Karpas-422 (cell line): ENCODE measurements at places on chromosomes 1 and 21. TPM values are rescaled to one million over a fixed set of nuclear protein-coding genes. Genes with fewer than 3 reads are reported as not detected.
A peak's percentile ranks its signal among the peaks of the same experiment; 100 is the strongest.

GRCh38 chr1:2783435-2784397 is 17.8 kb downstream of the TTC34 start:
- DNase-seq = no peak

GRCh38 chr1:99110140-99111041 is 105.7 kb upstream of the PLPPR5 start:
- DNase-seq = no peak

- no peak for DNase-seq
Measured at GRCh38 chr1:221315330-221315729, 426.6 kb downstream of the DUSP10 start.

DNA sequence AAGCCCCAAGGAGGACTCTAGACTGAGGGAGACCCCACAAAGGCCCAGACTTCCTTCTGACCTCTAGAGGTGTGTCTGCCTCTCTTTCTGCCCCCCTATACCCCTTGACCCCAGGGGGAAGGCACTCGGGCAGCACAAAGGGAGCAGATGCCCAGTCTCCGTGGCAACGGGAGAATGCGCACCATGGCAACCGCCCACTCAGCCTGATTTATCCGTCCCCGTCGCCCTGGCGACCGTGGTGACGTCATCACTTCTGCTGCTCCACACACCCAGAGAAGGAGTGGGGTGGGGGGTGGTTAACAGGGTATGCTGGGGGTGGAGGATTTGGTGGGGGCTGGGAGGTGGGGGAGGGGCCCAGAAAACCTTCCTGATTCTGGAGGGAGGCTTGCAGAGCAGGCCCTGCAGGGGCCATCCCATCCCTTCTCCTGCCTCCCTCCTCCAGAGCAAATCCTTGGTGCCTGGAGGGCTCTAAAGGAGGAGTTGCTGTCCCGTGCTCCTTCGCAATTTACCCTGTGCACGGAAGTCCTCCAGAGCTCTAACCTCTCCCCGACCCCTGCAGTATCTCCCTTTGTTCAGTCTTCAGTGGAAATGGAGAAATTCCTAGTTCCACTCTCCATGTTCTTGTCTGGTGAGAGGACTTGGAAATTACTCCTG is 6.3 kb downstream of the CELF3 start:
- DNase-seq = peak; percentile 78

GRCh38 chr1:226637147-226637935 is 88.8 kb downstream of the STUM start:
- DNase-seq = peak; percentile 61

DNA sequence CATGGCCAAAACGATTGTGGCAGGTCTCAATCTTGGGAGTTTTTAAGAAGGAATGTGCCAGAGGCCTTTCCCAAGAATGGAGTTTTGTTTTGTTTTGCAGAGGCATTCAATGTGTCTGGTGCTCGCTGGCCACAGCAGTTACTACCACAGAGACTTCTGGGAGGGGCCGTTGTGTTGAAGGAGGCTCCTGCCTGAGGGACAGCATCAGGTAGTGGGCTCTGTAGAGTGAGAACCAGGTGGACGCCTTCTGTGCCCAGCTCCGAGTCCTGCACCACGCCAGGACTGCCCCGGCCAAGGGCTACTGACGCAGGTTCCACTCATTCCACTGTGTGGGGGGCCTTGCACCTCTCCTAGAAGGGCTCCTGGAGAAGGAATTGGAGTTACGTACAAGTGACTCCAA is 44.9 kb upstream of the RBM15 start:
- no peak for DNase-seq

DNA sequence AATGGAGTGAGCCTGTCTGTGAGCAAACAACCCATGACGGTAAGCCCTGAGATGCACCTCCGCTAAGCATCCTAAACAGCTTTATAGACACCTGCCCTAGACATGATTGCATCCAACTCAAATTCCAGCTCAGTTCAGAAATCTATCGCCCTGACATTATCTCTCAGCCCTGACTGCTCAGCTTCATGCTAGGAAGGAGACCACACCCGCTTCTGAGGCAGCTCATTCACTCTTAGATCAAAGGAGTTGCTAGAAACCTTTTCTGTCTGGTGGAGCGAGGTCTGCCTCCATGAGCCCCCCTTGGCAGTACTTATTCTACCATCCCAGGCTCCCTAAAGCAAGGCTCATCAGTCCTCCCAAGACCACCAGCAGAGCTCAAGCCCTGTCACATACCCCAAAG is 17.0 kb downstream of the IL10RB start:
- DNase-seq = no peak

DNA sequence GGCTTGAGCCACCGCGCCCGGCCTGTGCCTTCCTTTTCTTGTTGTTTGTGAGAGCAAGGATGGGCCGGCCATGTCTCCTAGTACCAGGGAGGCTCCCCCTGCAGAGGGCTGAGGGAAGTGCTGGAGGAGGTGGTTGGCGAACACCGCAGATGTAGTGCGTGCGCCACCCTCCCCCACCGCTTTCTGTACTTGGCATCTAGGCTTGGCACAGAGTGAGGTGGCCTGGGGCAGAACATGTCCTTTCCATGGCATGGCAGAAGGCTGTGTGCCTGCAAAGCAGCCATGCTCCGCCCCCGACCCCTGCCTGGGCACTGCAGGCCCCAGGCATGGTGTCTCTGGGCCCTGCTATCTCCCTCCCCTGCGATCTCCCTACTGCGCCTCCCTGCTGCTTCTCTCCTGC is 30.7 kb downstream of the ALPL start:
- peak; percentile 79 for DNase-seq

DNA sequence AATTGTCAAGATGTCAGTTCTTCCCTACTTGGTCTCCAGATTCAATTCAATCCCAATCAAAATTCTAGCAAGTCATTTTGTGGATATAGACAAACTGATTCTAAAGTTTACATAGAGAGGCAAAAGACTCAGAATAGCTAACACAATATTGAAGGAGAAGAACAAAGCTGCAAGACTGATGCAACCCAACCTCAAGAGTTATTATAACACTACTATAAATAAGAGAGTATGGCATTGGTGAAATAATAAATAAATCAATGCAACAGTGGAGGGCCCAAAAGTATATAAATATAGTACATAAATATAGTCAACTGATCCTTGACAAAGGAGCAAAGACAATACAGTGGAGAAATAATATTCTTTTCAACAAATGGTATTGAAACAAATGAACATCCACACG is 49.7 kb downstream of the PRPF38A start:
- DNase-seq = no peak

DNA sequence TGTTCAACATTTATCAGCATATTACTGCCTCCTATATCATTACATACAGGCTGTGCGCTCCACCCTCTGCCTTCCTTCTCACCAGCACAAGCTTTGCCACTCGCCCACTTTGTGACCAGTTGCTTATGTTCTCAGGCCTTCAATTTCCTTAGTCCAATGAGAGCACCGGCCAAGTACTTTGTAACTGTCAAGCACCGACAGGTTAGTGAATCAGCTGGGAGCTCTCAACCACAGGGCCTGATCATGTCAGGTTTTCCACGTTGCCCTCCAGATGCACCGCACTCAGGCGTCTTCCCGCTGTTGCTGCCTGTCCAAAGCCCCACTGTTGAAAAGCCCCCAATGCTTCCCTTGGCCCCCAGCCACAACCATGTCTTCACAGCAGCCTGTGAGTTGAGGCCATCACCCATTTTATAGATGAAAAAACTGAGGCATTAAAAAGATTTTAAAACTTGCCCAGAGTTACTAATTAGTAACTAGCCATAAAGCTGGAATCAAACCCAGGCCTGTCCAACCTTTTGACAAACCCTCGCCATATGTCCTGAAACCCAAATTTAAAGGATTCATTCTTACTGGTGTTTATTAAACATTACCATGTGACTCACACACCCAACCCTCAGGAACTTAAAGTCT is 3.4 kb upstream of the KCNN3 start:
- no peak for DNase-seq

DNA sequence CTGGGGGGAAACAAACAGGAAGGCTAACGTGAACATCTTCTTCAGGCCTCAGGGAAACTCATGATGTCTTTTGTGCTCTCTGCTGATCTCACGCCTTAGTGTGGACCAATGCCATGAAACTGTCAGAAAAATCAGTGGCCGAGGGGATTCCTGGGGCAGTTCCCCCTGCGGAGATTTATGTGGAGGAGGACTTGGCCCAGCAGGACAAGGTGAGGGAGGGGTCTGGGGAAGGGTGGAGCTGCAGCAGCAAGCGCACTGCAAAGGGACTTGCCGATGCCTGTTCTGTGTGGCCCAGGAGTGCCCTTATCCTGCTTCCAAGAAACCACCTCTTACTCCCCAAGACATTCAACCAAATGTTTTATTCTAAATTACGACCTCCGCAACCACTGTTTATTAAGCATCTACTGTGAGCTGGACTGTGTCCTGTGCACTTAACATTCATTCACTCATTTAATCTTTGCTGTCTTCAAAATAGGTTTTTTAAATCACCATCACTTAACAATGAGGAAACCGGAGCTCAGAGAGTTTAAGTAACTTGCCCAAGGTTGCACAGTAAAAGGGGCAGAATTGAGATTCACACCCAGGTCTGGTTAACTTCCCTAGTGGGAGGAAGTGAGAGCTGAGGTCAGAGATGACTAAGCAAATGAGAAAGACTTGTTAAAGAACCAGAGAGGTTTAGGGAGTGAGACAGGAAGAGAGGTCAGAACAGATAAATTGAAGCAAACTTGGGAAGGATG is 49.7 kb downstream of the FHAD1 start:
- DNase-seq = no peak

- no peak for DNase-seq
Measured at GRCh38 chr1:18319099-18319498, 161.6 kb upstream of the KLHDC7A start.

DNA sequence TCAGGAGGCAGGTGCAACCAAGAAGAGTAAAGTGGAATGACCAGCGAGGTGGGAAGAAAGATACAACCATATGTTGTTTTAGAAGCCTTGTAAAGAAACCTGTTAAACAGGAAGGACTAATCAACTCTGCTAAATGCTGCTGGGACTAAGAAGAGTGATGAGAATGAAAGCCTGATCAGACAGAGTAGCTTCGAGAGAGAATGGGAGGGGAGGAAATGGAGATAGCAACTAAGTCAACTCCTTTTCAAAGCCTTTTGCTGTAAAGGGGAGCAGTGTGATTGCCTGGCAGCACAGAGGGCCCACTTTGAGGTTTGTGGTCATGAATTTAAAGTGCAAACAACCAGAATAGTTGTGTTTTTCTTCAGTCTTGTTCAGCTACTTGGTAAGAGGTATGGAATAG is 31.4 kb downstream of the SLC30A7 start:
- DNase-seq = no peak

DNA sequence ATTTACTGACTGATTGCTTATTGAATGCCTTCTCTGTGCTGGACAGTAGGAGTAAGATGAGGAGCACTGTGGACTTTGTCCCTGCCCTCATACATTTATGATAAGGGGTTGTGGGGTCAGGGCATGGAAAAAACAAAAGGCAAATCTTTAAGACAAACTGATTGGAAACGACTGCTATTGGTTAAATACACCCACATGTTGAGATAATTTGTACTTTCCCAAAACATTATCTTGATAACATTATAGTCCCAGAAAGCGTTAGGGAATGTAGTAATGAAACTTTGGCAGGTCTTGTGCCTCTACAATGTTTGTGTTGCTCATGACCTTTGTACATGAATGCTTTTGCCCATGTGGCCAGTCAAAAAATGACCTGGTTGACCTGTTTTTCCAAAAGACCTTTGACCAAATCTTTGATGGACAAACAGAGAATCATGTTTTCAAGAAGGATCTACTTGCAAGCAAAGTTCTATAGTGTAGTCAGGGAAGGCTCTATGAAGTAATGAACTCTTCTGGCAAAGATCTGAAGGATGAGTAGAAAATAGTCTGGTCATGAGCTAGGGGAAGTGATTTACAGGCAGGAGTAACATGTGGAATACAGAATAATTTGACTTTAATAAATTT is 50.9 kb downstream of the LEPR start:
- no peak for DNase-seq

Gene CIART
- total RNA-seq = 4.1 and 4.9 TPM in 2 replicates

Gene MTARC1
- 0.04 TPM in 1 of 2 replicates, not detected in the other for total RNA-seq

Gene ALX3
- total RNA-seq = not detected in 2 replicates

Gene NDUFV3
- 10.7 and 21.0 TPM in 2 replicates for total RNA-seq
